ENCODE measurements at places on chromosomes 6 and 20.

- DNase-seq = no peak
Observed at GRCh38 chr20:57317789-57318371, 11.7 kb upstream of the SPO11 start.

- no peak for DNase-seq
Observed at GRCh38 chr6:109580519-109580918, 97.5 kb upstream of the ZBTB24 start.

DNA sequence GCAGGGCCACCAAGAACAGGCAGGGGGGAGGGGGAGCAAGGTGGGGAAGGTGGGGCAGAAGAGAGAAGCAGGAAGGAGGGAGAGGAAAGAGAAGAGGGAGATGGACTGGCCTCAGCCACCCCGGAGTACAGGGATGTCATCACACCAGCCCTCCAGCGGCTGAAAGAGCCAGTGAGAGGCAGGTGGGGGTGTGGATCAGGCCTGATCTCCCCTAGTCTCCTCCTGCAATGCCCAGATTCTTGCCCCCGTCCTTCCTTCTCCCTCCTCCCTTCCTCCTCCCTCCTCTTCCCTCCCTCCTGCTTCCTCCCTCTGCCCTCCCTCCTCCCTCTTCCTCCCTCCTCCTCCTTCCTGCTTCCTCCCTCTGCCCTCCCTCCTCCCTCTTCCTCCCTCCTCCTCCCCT, 61.5 kb downstream of the YTHDF1 start:
- DNase-seq = no peak

DNA sequence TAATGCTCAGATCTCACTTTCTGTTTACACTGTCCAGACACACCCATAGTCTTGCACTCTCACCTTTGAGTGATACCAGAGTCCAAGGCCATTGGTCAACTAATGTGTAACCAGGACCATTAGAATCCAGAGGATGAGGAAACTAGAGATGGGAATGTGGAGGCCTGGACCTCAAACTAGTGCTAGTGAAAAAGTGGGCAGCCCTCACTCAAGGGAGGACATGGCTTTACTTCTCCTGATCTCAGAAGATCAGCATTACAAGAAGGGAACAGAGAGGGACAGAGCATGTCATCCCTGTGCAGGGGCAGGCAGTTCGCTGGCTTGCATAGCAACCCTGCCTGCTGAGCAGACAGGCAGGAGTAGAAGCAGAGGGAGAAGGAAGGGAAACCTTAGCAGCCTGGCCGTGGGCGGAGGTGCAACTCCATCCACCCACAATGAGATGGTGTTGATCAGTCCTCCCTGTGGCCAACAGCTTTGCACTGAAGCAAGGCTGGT, 22.6 kb upstream of the XRN2 start:
- no peak for DNase-seq

DNA sequence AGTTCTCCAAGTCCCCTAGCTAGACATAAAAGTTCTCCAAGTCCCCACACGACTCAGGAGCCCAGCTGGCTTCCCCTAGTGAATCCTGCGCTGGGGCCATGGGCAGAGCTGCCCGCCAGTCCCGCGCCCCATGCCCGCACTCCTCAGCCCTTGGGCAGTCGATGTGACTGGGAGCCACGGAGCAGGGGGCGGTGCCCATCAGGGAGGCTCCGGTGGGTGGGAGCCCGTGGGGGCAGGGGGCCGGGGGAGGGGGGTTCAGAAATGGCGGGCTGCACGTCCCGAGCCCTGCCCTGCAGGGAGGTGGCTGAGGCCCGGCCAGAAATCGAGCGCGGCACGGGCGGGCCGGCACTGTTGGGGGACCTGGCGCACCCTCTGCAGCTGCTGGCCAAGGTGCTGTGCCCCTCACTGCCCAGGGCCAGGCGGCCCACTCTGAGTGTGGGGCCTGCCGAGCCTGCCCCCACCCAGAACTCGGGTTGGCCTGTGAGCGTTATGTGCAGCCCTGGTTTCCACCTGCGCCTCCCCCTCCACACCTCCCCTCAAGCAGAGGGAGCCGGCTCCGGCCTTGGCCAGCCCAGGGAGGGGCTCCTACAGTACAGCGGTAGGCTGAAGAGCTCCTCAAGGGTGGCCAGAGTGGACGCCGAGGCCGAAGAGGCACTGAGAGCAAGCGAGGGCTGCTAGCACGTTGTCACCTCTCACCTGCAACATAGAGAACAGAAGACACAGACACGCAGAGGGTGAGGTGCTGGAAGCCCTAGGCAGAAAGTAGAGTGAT, 11.4 kb downstream of the GSTA5 start:
- no peak for DNase-seq

GRCh38 chr20:58625585-58625984, 25.5 kb upstream of the STX16 start:
- no peak for DNase-seq

GRCh38 chr6:31701666-31702404, 1.3 kb downstream of the ABHD16A start:
- no peak for DNase-seq

DNA sequence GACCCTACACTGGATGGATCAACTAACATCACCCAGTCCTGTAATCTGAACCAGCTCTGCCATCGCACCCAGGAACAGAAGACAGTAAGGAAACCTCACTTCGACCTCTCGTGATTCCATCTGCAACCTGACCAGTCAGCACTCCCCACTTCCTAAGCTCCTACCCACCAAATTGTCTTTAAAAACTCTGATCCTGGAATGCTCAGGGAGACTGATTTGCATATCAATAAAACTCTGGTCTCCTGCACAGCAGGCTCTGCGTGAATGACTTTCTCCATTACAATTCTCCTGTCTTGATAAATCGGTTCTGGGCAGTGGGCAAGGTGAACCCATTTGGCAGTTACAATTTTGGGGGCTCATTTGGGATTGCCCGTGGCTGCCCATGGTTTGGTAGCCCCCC, 18.3 kb upstream of the AGPAT4 start:
- no peak for DNase-seq

DNA sequence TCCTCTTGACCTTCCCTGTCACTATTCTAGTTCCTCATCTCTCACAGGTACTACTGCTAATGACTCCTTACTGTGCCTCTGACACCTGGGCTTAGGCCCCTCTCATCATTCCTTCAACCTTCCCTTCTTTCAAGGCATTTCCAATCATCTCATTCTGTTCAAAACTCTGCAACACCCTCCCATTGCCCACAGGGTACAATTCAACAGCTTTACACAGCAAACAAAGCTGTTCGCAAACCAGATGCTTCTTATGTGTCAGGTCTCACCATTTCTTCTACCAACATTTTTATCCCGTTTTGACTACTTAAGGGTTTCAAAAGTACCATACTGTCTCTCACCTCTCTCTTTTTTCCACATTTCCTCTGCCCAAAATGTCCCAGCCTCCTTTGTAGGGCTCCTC, 84.4 kb upstream of the ID4 start:
- no peak for DNase-seq

GRCh38 chr6:6452002-6452401, 131.5 kb upstream of the F13A1 start:
- no peak for DNase-seq

DNA sequence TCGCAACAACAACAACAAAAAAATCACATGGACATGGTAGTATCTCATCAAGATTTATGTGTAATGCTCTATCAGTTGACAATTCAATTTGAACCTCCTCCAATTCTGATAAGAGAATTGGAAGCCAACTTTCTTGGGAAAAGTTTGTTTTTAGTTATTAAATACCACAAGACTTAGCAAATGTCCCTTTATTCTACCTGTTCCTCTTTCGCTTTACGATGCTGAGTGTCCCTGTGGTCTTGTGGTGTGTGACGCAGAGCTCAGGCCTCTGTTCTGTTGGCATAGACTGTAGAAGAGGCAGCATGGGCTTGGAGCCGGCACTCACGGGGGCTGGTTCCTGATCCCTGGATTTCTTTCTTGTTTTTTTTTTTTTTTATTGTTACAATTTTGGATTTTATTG, 76.7 kb downstream of the PSMB1 start:
- no peak for DNase-seq

- peak; percentile 80 for DNase-seq
Observed at GRCh38 chr6:30684386-30685156, 1.9 kb downstream of the PPP1R18 start.

DNA sequence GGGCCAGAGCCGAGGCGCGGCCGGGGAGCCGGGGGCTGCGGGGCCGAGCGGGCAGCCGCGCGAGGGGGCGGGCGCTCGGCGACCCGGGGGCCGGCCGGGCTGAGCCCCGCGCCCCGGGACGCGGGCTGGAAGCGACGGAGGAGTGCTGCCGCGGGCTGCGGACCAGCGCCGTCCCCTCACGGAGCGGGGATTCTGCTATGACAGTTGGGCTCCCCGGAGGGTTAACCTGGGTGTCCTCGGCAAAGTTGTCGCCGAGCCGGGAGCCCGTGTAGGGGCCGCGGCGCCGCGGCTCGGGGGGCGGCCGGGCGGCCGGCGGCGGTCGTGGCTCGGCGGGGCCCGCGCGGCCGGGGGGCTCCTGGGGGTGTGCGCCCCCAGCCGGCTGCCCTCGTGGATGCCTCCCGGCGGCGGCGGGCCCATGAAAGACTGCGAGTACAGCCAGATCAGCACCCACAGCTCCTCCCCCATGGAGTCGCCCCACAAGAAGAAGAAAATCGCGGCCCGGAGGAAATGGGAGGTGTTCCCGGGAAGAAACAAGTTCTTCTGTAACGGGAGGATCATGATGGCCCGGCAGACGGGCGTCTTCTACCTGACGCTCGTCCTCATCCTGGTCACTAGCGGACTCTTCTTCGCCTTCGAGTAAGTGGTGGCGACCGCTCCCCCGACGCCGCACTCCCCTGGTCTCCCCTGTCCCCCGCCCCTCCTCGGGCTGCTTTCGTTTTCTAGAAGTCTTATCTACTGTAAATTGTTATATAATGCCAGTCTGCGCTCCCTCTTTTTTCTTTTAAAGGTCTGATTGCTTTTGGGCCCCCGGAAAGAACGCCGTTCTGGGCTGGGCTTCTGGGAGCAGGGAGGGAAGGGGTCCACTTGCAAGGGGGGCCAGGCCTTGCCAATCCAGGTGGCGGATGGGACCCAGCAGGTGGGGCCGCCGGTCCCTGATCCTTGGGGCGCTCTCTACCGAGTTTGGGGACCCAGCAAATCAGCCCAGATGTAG, 936 bp downstream of the ZDHHC14 start:
- peak; percentile 77 for DNase-seq
